CD4-positive, alpha-beta T cell treated with Interleukin-10 for 1 hour (primary cell): ENCODE measurements at places on chromosomes 6 and 20.

GRCh38 chr6:39328066-39328465 lies 5.6 kb upstream of the KCNK16 start:
- no peak for DNase-seq

- DNase-seq = no peak
Measured at GRCh38 chr6:25649611-25650010, 2.4 kb upstream of the SCGN start.

DNA sequence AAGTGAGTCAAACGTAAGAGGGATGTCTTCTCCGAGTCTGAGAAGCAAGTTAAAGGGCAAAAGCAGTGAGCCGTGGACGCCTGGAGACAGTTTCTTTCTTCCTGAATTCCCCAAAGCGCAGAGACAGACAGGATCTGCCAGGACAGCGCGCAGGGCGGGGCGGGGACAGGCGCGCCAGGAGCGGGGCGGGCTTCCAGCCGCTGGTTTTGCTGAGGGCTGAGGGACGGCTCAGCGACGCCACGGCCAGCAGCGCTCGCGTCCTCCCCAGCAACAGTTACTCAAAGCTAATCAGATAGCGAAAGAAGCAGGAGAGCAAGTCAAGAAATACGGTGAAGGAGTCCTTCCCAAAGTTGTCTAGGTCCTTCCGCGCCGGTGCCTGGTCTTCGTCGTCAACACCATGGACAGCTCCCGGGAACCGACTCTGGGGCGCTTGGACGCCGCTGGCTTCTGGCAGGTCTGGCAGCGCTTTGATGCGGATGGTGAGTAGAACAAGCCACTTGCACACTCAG lies at the start of gene SCGN:
Gene SCGN (plus strand): TSS at position 209 of the 509 bp plus-strand sequence. CDS start 189 bp downstream, at position 398.
- DNase-seq = peak; percentile 2

DNA sequence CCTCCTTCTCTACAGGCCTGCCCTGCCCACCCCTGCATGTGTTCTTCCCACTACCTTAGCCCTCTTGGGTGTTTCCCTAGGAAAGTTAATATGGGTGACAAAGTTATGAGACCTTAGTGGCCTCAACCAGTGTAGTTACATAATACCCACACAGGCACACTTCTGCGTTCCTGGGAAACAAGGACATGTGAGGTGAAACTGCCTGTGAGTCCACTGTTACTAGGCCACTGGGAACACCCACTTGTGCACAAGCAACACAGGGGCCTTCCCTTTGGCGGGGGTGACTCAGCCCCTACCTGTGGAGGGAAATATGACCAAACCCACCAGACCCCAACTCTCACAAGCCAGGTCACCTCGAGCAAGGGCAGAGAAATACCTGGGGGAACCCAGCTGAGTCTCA lies 12.8 kb downstream of the PI16 start:
- DNase-seq = no peak
